Dermis microvascular lymphatic vessel endothelial cell (primary cell): ENCODE measurements at places on chromosomes 3 and 15.

DNA sequence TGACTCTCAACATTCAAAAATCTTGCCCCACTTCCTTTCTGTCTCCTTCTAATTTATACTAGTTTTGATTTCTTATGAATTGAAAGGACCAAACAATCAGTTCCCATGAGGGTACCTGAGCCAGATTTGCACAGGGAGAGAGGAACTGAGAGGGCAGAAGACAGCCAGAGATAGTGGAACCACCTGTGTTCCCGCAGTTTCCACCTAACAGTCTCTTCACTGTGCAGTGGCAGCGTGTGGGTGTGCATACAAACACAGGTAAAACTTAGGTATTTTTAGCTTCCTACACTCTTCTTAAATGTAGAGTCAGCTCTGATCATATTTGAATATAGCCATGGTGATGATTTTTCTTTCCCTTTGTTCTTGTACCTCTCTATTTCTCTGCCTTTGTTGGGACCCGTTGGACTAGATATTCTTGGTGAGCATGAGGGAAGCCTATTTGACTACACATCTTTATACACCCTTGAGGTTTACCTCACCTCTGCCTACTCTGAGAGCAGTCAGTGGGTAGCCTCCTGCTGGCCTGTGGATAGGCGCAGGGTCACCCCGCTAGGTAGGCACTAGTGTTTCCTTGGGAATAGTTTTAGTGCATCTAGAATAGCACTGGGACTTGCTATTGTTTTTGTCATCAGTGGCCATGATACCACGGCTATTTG, 58.8 kb downstream of the MAP3K13 start:
- DNase-seq: no peak

- no peak for DNase-seq
Observed at GRCh38 chr3:184559336-184559735, 2.2 kb upstream of the EPHB3 start.

DNA sequence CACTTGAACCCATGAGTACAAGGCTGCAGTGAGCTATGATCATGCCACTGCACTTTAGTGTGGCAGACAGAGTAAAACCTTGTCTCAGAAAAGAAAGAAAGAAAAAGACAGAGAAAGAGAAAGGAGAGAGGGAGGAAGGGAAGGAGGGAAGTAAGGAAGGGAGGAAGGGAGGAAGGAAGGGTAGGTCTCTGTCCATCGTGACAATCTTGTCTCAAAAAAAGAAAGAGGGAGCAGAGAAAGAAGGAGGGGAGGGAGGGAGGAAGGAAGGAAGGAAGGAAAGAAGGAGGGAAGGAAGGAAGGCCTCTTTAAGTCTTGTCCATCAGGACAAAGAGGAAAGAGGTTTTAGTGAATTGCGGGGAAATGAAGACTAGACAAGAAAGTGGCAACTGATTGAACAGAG, 122.2 kb downstream of the ETFA start:
- DNase-seq: no peak

GRCh38 chr15:101506491-101506890, 17.0 kb upstream of the PCSK6 start:
- DNase-seq: no peak

DNA sequence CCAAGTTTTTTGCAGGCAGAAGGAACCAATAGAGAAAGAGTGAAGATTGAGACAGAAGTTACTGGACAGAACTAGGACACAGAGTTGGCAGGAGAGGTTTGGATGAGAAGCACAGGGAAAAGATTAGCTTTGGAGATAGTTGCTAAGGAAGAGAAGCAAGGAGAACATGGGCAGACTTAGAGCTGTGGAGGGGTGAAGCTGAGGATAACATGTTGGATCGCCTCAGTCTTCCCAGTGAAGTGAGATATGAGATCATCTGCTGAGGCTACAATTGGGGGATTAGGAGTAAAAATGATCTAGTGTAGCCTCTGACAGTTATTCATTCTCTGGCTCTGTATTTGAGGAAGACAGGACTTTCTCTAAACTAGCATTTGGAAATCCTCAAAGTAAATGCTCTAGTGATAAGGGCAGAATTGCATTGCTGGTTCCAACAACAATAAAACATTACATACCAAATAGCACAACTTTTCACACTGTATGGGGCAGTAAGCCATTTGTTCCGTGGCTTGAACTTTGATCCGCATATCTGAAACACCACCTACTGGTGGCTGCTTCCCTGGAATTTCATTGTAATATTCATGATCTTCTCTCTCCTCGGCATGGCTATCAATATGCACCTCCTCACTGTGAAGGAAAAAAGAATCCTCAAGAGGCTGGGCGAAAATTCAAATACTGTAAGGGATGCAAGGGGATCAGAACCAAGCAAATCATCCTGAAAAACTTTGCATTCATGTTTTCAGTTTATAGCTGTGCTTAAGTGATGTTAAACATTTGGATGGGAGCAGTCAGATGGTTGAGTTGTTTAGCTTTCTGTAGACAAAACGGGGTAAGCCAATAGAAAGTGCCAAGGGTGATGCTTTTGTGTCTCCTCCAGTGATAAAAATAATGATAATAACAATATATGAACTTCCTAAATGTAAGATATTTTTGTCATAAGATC, 22.2 kb upstream of the EID1 start:
- DNase-seq: peak; percentile 40

- no peak for DNase-seq
Observed at GRCh38 chr3:10390641-10391373, 69.9 kb upstream of the SEC13 start.

GRCh38 chr3:111194048-111194447, 122.4 kb downstream of the NECTIN3 start:
- DNase-seq: no peak

DNA sequence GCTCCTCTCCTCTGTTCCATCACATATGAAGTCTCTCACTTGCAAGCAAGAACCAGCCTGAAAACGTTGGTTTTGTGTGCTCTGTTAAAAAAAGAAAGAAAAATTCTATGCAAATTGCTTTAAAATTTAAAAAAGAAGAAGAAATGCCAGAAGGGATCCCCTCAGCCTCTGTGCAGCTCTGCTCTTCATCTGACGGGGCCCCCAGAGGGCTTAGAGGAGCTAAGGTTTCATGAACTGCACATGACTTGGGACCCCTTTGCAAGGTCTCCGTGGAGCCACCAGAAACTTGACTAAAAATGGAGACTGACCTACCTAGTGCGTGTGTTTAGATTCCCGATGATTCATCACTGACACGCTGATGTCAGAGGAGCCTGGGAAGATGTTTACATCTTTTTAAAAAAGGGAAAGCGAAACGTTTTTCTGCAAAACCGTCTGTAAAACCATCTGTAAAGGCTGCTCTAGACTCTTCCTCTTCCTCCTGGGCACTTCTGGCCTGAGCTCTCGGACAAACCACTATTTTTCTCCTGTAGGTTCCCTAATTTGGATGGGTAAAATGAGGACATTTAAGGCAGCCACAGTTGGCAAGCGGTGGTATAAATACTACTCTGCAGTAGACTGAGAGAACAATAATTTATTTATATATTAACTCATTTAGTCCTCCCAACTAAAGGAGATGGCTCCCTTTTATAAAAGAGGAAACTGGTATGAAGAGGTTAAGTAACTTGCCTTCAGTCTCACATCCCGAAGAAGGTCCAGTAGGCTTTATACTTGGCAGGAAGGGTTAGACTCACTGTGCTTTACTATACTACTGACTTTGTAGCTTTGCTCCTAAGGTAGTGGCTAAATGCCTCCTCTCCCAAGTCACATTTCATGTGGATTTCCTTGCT, 67.2 kb upstream of the POLG start:
- DNase-seq: no peak

- no peak for DNase-seq
Observed at GRCh38 chr3:38151667-38152265, 13.3 kb downstream of the MYD88 start.

DNA sequence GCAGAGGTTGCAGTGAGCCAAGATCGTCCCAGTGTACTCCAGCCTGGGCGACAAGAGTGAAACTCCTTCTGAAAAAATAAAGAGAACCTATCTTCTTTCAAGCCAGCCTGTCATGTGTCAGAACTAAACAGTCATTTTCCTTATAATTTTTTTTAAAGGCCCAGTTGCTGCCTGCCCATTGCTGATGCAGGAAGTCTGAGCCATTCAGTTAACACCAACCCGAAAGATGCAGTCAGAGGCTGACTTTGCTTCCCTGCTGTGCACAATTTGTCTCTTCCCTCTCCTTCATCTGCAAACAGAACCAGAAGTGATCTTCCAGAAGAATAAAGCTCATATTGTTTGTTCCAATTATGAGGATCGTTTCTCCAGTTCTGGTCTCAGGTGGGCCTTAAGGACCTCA, 220.6 kb downstream of the SLCO3A1 start:
- DNase-seq: no peak

GRCh38 chr3:49158103-49158709, 7.9 kb downstream of the CCDC71 start:
- no peak for DNase-seq

DNA sequence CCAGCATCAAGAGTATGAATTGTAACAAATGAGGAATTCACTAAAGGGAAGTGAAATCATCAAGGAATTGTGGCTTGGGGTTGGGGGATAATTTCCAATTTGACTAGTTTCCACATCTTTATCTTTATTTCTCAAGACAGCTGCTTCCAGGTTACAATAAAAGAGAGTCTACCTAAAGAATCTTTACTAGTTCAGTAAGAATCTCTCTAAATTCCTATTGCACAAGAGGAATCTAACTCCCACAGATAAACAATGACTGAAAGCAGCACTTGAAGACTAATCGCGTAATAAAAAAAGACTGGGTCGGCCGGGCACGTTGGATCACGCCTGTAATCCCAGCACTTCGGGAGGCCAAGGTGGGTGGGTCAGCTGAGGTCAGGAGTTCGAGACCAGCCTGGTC, 194.4 kb downstream of the KBTBD8 start:
- no peak for DNase-seq

GRCh38 chr15:83378921-83379578, 68.1 kb upstream of the SH3GL3 start:
- DNase-seq: no peak

- DNase-seq: no peak
Observed at GRCh38 chr3:171371354-171371753, 88.9 kb downstream of the TNIK start.

DNA sequence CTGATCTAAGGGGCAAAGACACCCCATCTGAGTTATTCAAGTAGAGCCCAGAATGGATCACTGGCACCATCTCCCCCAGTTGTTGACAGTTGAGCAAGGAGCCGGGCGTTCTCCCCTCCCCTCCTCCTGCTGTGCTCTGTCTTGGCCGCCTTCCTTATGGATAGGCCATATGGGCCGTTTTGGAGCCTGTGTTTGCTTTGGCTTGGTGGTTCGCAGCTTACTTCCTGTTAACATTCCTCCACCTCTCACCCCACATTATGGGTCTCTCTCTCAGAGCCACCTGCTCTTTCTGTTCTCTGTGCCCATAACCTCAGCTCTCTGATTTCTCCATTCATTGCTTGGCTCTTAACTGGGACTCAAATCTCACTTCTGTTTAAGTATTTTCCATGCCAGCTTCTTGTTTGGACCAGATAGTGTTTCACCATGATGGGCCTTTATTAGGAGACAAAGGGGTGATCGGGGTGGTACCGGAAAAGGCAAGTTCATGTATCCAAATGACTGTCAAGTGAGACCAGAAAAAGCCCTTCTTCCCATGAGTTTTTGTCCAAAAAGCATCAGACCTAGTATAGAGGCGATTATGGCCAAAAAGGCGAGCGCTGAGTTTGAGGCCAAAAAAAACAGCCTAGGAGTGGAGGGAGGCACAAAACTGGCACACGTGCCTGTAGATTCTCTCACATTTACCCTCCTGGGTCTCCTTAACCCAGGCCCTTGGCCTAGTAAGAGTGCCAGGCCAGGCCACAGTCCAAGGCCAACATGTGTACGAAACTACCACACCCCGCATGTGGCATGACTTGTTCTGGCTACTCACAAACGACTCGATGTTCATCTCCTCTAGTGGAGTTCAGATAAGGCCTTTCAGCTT, 62.6 kb downstream of the DUT start:
- no peak for DNase-seq

DNA sequence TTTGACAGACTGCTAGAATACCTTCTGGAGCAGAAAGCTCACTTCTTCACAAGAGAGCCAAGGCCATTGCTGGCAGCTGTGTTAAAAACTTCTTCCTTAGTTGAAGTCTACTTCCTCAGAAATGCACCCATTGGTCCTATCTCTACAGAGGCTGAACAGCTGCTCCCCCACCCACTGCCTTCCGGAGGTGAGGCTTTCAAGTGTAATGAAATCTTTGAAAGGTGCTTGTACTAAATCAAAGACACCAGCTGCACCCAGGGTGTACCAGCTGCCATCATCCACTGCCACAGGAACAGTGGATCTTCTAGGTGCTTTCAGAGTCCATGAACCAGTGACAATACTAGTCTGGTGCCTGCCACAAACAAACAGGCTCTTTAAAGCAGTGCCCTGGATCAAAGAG, 26.4 kb upstream of the HERC1 start:
- DNase-seq: no peak

DNA sequence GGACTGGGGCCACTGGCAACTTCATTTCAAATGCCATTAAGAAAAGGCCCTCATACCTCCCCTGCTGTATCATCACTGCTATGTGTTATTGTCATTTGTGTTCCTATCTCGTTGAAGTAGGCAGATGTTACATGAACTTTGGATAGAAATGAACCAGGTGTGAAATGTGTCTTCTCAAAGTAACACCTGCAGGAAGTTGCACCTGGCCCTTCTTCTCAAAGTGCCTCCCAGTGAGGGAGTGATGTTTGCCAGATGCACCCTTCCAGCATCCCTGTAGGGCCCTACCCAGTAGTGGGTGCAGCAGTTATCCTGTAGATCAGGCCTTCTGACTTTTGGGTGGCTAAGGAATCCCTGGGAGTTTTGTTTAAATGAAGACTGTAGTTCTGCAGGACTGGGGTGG, 197.7 kb upstream of the CTNNB1 start:
- DNase-seq: no peak
